Urinary bladder (tissue), 4 donors: ENCODE measurements at places on chromosomes 2 and 18. TPM values are rescaled to one million over a fixed set of nuclear protein-coding genes. Genes with fewer than 3 reads are reported as not detected.

DNA sequence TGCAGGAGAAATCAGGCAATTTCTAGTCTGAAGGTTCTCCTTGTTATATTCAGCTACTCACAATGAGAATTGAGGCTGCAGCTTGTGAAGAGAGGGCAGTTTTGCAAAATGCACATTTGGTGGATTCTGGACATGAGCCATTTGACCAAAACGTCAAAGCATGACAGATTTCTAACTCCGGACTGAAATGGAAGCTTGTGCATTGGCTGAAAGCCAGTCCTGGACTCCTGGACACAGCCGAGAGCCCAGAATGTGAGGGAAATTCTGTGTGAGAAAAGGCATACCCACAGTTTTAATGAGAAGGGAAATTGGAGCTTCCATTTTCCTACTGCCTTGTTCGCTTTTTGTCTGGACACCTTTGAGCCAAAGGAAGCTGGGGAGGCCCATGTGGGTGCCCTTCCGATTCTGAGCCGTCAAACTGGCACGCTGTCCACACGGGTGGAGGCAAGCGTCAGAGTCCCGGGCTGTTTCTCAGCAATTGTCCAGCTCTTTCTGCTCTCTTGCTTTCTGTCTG is 23.7 kb upstream of the ROCK2 start:
- no peak for DNase-seq

DNA sequence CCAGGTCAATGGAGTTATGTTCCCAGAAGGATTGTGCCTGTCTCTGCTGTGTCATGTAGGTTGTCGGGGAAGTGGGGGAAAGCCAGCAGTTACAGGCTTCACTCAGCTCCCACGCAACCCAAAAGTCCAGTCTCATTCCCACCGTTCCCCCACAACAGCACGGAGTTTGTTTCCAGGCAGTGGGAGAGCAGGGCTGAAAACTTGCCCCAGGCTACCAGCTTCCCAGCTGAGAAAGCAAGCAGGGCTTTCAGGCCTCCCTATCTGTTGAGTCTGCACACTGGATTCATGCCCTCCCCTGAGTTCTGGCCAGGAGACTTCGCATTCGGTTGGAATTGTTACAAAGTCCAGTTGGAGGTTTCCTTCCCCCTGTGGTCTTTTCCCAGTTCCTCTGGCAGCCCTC is 76.3 kb downstream of the TMX3 start:
- no peak for DNase-seq

GRCh38 chr2:127015106-127015910 is 91.6 kb downstream of the BIN1 start:
- DNase-seq: no peak

GRCh38 chr18:58232668-58233067 is 188.6 kb downstream of the NEDD4L start:
- no peak for DNase-seq

LRRTM1 gene
- 0.63 TPM for total RNA-seq

PLGLB2 gene
- total RNA-seq: 3.9 TPM
